ENCODE measurements at places on chromosomes 2 and 18.

GRCh38 chr18:53268455-53268854 lies 928.5 kb downstream of the DCC start:
- DNase-seq: no peak

DNA sequence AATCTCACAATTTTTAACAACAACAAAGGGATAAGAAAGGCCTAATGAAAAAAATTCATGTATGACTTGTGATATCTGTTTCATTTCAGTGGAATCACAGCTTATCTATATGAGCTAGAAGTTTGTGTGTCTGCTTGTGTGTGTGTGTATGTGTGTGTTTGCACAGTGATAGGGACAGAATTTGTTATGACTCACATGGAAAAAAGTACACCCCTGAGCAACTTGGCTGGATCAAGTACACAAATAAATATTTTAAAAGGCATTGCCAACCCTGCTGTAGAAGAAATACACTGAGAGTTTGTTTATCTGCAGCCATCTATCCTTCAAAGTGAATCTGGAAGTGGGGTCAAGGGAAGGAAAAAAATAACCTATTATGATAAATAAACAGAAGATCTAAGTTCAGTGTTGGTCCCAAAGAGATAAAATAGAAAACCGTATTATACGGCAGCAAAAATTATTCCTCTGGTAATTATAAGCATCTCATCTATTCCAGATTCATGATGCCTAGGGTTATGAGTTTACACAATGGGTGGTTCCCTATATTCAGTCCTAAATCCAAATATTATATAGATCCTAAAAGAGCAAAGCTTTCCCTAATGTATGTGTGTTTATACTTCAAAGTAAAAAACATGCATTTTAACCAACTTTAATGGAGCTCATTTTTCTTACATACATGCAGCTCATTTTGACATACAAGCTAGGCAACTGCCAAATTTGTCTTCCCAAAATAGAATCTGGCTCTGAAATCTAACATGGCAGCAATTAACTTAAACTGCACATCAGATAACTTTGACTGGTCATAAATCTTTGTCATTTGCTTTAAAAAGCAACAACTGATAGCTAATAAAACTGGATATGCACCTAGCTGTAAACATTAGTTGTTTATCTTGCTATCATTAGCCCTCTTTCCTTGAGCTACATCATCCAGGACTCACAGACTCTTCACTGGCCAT lies 420.6 kb downstream of the IRS1 start:
- no peak for DNase-seq

- no peak for DNase-seq
These were observed 17.4 kb upstream of the CHAC2 start for GRCh38 chr2:53750041-53750768.

GRCh38 chr18:49645841-49646351 lies 84.0 kb downstream of the LIPG start:
- DNase-seq: no peak

- no peak for DNase-seq
These were observed 427.9 kb downstream of the GALR1 start for GRCh38 chr18:77677536-77677935.

- no peak for DNase-seq
These were observed at the start of gene GPR39 for GRCh38 chr2:132416723-132417395. Gene GPR39, plus strand, starts transcription at chr2:132416805.

DNA sequence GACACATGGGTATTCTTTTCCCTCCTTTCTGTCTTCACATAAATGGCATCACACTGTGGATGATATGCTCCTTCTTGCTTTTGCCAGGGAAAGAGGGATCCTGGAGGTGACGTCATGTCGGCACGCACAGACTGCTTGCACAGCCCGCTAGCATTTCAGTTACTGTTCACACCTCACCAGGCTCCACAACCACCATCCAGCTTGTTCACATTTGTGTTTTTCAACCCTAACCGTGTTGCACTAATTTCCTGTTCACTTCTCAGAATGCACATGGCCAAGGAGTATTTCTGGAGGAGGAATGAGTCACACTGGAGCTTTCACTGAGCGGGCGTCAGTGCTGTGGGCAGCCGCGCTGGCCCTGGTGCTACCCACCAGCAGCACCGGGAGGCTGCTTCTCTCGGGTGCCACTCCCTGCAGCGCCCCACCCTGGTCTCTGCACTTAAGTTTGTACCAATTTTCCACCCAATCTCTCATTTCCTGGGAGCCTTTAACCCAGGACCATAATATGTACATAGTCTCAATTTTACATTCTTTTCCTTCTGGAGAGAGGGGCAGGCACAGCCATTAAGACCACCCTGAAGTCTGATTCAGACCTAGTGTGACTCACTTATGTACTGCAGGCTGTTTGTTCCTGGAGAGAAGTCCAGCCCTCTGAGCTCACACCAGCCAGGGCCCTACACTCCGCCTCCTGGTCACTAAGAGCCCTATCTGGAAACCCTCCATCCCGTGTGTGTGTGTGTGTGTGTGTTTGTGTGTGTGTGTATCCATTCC lies 65.1 kb downstream of the MBP start:
- no peak for DNase-seq

DNA sequence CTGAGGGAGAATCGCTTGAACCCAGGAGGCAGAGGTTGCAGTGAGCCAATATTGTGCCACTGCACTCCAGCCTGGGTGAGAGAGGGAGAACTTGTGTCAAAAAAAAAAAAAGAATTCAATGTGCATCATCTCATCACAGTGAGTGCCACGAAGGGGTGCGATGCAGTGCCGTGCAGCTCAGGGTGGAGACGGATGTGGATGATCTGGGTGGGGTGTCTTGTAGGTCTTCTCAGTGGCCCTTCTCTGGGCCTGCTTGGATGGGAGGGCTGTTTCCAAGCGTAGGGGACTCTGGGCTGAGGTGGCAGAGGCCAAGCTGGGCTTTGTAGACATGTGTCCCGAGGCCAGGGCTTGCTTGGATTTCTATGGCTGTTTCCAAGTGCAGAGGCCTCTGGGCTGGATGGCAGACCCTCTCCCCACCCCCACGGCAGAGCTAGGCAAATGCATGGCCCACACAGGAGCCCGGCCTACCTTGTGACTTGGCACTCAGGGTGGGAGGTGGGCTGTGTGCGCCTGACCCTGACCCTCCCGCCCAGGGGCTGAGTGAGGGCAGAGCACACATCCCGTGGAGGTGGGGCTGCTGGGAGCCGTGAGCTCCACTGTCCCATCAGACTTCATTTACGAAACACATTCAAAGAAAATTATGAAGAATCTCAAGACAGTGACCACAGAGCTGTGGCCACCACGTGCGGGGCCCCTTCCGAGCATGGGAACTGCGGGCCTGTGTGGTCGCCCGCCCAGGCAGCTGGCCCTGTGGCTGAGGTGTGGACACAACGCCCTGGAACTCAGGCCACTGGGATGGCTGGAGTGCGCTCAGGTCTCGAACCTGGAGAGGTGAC lies 76.4 kb downstream of the ASB1 start:
- no peak for DNase-seq

GRCh38 chr18:57311472-57311871 lies 40.9 kb upstream of the ST8SIA3 start:
- no peak for DNase-seq

DNA sequence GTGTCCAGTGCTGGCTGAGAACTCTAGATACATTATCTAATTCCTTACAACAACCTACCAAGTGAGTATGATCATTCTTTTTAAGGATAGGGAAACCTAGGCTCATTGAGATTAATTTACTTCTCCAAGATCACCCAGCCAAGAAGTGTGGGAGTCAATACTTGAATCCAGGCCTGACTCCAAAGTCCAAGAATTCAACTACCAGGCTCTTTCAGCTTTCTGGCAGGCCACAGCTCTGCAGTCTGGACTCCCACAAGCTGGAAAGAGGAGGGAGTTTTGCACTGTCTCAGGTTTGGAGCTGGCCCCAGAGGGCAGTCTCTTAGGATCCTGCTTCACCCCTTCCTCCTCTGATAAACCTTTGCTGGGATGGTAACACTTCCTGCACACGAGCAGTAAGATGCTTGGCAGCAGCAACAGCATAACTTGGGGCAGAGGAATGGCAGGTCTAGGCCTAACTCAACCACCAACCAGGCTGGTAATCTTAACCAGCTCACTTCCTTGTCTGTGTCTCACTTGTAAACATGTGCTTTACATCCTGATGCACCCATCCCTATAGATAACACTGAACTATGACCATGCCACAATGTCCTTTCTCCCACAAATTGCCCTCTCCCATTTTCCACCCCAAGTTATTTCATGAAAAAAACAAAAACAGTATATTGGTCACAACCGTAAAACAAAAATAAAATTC lies 111.1 kb upstream of the ACAA2 start:
- no peak for DNase-seq

GRCh38 chr2:20501974-20502373 lies 55.1 kb downstream of the RHOB start:
- no peak for DNase-seq

- DNase-seq: no peak
These were observed 24.4 kb upstream of the TUBB6 start for GRCh38 chr18:12283666-12284065.

- DNase-seq: no peak
These were observed 101.2 kb upstream of the GALNT13 start for GRCh38 chr2:153770359-153770991.

DNA sequence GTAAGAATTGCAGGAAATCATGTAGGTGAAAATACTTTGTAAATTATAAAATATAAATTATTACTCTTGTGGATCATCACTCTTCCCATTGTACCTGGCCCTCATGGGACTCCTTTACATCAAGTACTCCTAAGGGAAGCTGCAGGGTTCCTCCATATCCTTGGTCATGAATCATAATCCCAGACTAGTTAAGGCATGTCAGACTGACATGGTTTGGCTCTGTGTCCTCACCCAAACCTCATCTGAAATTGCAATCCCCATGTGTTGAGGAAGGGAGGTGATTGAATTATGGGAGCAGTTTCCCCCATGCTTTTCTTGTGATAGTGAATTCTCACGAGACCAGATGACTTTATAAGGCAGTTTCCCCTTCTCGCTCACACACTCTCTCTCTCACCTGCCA lies 77.1 kb downstream of the CMPK2 start:
- no peak for DNase-seq

DNA sequence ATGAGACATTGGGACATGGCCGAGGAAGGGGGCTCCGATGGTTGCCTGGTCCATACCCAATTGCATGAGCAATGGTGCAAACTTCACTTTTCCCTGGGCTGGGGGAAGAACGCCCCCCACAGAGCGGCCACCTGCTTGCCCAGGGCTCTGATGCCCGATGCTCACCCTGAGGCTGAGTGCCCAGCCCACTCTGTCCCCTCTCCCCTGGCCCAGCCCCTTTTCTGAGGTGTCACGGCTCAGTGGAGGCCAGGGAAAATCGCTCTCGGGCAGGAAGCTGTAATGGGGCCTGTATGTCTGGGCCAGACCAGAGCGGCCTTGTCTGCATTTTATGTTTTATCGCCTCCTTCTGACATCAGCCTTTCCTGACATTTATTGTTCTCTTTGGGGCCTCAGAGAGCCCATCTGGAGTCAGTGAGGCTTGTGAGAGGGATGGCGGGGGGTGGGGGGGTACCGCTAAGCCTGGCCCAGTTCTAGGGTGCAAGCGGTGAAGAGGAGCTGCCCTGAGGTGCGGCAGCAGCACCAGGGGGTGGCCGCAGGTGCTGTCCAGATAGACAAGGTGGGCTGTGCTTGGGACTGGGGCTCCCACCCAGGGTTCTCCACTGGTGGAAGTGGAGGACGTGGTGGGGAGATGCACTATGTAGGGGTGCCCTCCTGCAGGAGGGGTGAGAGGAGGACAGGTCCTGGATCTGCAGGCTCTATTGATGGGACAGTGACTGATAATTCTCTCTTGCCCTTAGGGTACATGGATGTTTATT lies 46.2 kb downstream of the INHBB start:
- no peak for DNase-seq

DNA sequence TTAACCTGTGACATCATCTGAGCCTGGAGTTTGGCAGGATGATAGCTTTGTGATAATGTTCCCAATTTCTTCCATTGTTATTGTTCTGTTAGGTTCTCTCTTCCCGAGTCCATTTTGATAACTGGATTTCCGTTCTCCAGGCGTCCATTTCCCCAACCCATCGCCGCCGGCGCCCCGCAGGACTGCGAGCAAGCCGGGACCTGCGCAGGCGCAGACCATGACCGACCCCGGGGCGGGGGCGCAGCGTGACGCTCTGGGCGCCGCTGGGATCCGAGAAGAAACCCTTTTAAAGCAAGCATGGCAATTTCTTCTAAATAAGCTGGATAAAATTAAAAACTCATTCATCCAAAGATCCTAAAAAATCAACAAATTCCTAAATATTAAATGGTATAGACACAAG lies at the start of gene SLC25A52:
TSS of gene SLC25A52 (minus strand) at position 186 of the 400 bp plus-strand sequence. CDS start 219 bp downstream, outside the sequence.
- no peak for DNase-seq

- DNase-seq: no peak
These were observed 160.8 kb downstream of the ACKR3 start for GRCh38 chr2:236730393-236730792.

- no peak for DNase-seq
These were observed 18.3 kb downstream of the SGPP2 start for GRCh38 chr2:222442665-222443064.

GRCh38 chr2:118832071-118832790 lies 15.2 kb downstream of the EN1 start:
- DNase-seq: no peak

Measured in cortex of kidney (tissue), 1 donor.